Activated CD4-positive, CD25-positive, alpha-beta regulatory T cell treated with anti-CD3 and anti-CD28 coated beads, Interleukin-2, amount 50 U/mL, for 72 hours (primary cell): ENCODE measurements at places on chromosomes 1 and 21.

DNA sequence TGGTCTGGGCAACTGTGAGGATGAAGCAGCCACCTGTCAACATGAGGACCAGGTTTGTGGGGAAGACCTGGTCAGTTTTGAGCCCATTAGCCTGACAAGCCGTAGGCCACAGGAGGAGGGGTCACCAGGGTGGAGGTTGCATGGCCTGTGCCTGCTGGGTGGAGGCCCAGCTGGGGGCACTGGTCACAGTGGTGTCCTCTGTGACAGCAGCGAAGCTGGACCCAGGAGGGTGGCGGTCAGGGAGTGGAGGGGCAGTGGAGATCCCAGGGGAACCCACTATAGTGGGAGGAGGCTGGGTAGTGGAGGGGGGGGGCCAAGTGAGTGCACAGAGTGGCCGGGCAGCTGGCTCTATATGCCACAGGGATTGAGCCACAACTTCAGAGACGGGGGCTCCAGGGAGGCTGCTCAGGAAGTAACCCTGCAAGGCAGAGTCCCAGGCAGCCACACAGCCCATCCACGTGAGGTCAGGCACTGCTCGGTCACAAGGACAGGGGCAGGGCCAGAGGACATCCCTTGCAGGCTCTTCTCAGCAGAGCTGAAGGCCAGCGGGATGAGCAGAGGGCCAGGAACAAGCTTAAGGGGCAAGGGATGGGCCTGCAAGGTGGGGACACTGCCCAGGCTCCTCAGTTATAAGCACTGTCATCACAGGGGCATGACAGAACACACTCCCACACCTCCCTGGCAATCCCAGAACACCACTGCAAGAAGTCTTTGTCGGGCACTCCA, 2.3 kb upstream of the C1orf35 start:
- no peak for DNase-seq

DNA sequence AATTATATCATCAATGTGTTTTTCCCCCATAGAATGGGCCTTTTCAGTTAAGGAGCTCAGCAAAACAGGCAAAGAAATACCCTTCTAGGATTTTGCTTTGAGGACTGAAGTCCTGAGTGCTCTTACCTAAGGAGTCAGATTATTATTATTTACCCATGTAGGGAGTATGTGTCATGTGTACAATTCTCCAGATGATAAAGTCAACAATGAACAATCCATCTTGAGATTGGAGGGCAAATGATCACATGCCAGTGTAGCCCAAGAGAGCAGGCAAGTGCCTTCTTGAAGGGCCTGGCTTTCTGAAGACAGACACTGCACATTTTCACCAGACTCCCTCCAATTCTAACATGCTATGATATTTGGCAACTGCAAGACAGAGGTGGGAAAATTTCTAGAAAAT, 159.7 kb downstream of the PCNX2 start:
- no peak for DNase-seq

DNA sequence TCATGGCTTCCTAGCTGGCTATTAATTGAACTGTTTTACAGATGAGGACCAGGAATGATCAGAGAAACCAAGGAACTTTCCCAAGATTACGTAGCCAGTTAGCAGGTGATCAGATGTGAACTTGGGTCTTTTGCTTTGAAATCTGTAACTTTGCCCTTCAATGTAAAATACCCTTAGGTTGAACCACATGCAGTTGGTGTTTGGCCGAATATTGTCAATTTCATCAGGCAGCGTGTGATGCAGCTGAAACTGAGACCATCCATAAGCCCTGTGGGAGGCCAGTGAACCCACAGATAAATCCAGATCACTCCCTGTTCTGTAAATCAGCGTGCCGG, 150.8 kb downstream of the ETS2 start:
- DNase-seq: no peak

DNA sequence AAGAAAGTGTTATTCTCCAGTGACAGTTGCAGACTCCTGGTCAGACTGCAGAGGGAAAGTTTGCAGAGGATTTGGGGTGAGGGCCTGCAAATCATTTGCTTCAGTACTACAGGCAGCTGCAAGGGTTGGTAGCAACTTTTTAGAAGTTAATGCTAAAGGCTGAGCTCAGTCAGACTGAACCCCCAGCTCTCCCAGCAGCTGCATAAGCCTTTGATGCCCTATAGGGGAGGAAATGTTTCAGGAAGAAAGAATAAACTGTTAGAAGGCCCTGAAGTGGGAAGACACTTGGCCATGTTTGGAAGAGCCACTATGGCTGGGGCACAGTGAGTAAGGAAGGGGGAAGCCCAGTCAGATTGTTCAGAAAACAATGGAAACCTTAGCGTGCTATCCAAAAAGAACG, 383.6 kb downstream of the TTLL7 start:
- no peak for DNase-seq

DNA sequence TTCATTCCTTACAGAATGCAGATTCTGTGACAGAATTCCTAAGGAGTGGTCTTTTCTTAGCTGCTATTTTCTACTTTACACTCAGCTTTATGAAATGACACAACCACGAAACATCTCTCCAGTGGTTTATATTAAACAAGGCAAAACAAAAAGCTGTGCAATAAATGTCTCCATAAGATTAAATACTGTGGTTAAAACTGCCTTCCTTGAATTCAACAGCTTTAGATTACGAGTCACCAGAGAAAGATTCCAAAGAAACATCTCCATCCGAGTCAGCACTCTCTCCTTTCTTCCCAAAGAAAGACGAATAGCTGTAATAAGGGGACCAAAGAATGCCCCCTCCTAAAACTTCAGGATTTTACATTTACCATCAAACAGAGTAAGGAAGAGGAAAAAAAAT, 4.6 kb upstream of the C1orf87 start:
- DNase-seq: no peak

GRCh38 chr21:41615613-41616012, 107.7 kb upstream of the TMPRSS2 start:
- no peak for DNase-seq
